Activated naive CD8-positive, alpha-beta T cell treated with anti-CD3 and anti-CD28 coated beads, Interleukin-2, amount 50 U/mL, for 24 hours (primary cell): ENCODE measurements at places on chromosomes 13 and 19.

GRCh38 chr13:70206671-70207070, 98.4 kb upstream of the KLHL1 start:
- no peak for DNase-seq

- DNase-seq = no peak
These were observed 780.5 kb upstream of the ARGLU1 start for GRCh38 chr13:107348471-107348870.

GRCh38 chr19:54650108-54650655, 12.6 kb upstream of the LILRB4 start:
- no peak for DNase-seq

DNA sequence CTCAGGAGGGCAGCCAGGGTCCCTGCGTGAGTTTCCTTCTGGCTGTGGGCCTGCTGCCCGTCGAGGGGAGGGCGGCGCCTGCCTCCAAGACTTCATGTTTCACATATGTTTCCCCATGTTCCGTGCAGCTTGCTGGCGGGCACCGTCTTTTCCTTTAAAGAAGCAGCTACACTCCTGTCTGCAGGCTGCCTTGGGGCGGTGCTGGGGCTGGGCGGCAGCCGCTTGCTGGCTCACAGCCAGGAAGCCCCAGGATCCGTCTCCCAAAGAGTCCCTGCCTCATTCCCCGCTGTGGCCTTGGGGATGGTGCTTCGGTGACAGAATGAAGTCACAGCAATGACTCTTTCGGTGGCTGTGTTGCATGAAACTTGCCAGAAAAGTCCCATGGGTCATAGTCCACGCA, 24.9 kb downstream of the PIAS4 start:
- no peak for DNase-seq

- no peak for DNase-seq
These were observed 216.9 kb downstream of the DNAJC15 start for GRCh38 chr13:43240278-43240677.

GRCh38 chr19:8688930-8689329, 9.7 kb downstream of the ACTL9 start:
- DNase-seq = no peak

DNA sequence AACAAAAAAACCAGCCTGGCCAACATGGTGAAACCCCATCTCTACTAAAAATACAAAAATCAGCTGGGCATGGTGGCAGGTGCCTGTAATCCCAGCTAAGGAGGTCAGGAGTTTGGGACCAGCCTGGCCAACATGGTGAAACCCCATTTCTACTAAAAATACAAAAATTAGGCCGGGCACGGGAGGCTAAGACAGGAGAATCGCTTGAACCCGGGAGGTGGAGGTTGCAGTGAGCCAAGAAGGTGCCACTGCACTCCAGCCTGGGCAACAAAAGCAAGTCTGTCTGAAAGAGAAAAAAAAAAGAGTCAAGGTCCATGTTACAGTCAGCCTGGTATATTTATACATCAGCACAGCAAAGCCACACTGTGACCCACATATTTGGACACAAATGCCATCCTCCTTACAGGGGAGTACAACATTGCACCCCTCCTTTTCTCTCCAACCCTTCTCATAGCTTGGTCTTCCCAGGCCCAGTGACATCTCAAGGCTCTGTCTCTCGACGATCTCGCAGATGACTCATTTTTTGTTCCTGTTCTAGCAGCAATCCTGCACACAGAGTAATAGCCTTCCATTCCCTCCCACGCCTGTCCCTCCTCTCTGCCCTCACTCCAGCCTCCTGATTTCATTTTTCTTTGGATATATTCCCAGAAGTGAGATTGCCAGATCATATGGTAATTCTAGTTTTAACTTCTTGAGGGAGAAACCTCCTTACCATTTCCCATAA, 21.0 kb upstream of the DPP9 start:
- no peak for DNase-seq

- no peak for DNase-seq
These were observed 2.0 kb downstream of the GP6 start for GRCh38 chr19:55036058-55036457.

GRCh38 chr19:2962018-2962670, 15.2 kb upstream of the TLE6 start:
- DNase-seq = peak; percentile 31

- no peak for DNase-seq
These were observed 47.5 kb upstream of the ZNF43 start for GRCh38 chr19:21883516-21883915.

- no peak for DNase-seq
These were observed 1.0 kb downstream of the TUBB4A start for GRCh38 chr19:6500837-6501739.

DNA sequence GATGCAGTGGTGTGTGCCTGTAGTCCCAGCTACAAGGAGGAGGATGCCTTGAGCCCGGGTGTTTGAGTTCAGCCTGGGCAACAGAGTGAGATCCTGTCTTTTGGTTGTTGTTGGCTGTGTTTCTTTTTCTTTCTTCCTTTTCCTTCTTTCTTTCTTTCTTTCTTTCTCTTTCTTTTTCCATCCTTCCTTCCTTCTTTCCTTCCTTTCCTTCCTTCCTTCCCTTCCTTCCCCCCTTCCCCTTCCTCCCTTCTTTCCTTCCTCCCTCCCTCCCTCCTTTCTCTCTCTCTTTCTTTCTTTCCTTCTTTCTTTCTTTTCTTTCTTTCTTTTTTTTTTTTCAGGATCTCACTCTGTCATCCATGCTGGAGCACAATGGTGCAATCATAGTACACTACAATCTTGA, 46.5 kb upstream of the SIN3B start:
- no peak for DNase-seq

GRCh38 chr13:32528358-32528757, 10.2 kb downstream of the N4BP2L2 start:
- no peak for DNase-seq

GRCh38 chr13:98295371-98295770, 118.3 kb upstream of the RNF113B start:
- no peak for DNase-seq

- no peak for DNase-seq
These were observed 490.8 kb downstream of the PCDH20 start for GRCh38 chr13:60924856-60925255.
